ENCODE measurements at places on chromosomes 5 and 9.

DNA sequence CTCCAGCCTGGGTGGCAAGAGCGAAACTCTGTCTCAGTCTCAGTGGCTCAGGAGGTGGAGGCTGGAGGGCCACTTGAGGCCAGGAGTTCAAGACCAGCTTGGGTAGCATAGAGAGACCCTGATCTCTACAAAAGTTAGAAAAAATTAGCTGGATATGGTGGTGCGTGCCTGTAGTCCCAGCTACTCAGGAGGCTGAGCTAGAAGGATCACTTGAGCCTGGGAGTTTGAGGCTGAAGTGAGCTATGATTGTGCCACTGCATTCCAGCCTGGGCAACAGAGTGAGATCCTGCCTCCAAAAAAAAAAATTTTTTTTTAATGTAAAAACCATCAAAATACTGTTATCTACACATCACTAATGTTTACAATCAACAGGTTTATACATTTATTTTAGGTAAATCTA, 24.6 kb downstream of the DENND4C start:
- DNase-seq, result no peak

GRCh38 chr9:134722120-134722701, 80.6 kb downstream of the COL5A1 start:
- DNase-seq, result no peak

DNA sequence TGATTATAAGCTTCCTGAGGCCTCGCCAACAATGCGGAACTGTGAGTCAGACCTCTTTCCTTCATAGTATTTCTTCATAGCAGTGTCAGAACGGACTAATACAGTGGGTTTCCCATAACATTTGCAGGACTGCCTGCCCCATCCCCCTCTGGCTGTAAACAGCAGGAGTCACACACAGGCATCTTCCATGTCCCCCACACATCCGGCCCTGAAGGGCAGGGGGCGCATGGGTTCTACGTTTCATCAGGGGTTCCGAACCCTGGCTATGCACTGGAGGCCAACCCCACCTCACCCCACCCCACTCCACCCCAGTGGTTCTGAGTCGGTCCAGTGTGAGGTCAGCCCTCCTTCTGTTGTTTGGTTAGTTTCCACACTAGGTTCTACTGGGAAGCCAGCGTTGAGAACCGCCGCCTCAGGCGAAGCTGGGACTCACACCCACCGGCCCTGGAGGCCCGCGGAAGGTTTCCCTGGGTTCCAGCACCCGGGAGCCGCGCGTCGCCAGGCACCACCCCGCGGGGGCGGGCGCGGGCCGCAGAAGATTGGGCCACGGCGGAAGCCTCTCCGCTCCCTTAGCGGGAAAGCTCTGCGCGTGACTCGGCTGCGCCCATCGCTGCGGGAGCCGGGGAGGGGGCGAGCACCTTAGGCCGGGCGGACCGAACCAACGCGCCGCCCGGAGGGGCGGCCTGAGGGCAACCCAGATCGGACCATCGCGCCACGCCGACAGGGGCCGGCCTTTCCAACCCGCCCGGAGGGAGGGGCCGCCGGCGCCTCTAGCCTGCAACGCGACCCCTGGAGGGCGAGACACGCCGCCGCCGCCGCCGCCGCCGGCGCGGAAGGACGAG, at the start of gene RUSC2:
RUSC2 (plus strand) TSS at position 799 of the 842 bp plus-strand sequence. CDS start 56,411 bp downstream, outside the sequence.
- DNase-seq, result peak; percentile 9

DNA sequence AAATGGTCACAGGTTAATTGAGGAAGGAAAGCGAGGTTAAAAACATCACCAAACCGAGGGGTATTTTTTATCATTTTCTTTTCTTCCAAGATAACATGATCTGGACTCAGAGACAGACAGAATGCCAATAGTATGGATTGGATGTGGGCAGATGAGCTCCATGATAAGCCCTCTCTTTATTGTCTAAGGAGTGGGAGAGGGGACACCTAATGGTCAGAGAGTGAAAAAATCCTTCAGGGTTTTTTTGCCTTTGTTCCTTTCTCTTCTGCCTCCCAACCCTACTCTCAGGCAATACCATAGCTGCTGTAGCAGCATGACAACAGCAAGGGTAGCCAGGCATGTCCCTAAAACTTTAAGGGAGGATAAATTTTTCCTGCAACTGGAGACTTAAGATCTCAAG, 94.7 kb downstream of the DIRAS2 start:
- no peak for DNase-seq

Data from stimulated activated CD4-positive, alpha-beta T cell treated with anti-CD3 and anti-CD28 coated beads, Interleukin-1b, Interleukin-23, amount 100 ng/mL, for 4 hours (primary cell).